ENCODE measurements at places on chromosomes 4 and X.
A peak's percentile ranks its signal among the peaks of the same experiment; 100 is the strongest.

- no peak for DNase-seq
Observed at GRCh38 chr4:158590306-158590705, 68.6 kb downstream of the RXFP1 start.

DNA sequence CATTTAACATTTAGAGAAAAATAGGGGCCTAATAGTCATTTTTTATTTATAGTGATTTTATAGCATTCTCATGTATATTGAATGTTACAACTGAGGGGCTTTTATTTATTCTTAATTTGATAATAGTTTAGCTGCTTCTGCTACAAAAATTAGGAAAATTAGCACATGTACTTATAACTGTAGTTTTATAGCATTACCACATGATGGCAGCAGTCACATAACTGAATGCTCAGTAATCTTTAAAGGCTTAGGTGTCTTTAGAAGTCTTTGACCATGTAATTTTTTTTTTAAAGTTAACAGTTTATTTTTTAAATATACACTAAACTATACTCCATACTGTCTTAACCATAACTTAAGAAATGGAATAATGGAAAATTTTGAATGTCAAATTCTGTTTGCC lies 136.6 kb downstream of the STAG2 start:
- DNase-seq: peak; percentile 44

DNA sequence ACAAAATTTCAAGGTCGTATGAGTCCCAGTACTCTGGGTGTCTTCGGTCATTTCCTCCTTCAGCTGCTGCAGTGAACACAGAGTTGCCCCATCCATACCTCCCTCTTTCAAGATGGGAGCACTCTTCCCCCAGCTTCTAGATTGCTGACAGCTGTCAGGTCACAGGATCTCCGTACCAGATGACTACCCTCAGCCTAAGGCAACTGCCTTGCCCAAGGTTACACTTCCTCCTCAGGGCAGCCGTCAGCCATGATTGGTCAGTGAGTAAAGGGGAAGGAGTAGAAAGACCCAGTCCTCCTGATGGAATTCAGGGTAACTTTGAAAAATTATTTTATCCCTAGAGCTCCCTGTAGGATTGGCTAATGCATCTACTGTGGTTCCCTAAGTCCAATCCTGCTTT lies 81.6 kb downstream of the NAF1 start:
- DNase-seq: no peak

DNA sequence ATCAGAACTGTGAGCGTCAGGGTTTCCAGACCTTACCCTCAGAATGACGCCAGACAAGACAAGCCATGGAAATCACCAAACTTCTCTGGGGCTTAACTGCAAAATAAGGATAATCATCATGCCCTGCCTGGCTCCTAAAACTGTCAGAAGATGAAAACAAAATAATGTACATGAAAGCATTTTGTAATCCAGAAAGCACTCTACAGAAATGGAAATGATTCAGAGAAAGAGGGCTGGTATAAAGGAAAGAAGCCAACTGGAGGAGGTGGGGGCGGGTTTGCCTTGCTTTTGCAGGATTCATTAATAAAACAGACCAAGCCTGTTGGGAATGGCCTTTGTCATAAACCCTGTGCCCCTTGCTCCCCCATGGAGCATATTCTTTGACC lies 47.3 kb downstream of the SEPSECS start:
- DNase-seq: no peak

DNA sequence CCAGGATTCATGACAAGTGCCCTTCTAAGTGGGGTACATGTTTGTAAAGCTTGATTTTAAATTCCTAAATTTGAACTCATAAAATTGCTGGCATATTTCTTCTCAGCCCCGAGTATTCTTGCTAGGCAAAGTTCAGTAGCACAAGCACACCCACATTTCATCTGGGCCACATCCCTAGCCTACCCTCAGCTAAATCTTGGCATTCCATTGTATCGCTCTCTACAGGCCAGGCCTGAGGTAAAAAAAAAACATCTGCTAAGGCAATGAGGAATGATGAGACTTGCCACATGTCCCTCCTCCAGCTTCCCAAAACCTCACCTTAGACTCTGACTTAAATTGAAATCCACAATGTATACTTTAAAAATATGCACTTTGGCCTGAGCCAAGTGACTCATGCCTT lies 51.4 kb upstream of the VCX3B start:
- DNase-seq: no peak

- no peak for DNase-seq
Observed at GRCh38 chr4:138522366-138522765, 280.2 kb upstream of the SLC7A11 start.

- DNase-seq: no peak
Observed at GRCh38 chr4:112865443-112865842, 184.0 kb upstream of the ANK2 start.

GRCh38 chr4:70062000-70062399 lies 11.8 kb downstream of the HTN1 start:
- no peak for DNase-seq

DNA sequence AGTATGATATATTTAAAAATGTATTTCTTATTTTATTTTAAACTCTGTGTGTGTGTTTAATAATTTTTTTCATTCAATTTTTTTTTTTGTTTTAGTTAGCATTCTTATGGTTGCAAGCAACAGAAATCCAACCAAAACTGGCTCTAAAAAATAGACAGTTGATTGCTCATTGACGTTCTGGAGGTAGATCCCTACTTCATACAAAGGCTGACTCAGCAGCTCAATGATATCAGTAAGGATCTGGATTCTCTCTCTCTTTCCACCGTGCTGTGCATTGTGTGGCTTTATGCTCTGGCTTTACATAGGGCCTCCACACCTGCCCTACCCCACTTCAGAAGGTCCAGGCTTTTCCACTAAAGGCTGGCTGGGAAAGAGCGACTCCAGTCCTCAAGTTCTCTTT lies 117.8 kb downstream of the UCHL1 start:
- no peak for DNase-seq

DNA sequence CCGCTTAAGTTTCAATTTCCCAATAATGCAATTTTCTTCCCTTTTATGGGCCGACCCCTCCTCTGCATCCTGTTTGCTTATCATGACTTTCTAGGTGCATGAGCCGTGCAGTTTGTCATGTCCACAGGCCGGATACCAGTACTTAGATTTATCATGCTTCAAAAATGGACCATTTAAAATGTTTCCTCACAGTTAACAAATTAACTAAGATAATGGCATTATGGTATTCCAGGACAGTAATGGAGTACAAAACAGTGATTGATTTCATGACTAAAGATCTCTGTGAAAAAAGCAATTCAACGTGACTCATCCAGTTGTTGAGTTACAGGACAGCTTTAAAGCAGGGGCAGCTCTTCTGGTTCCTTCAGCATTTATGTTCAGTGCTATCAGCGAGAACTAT lies 23.0 kb downstream of the SNX25 start:
- DNase-seq: no peak

- no peak for DNase-seq
Observed at GRCh38 chr4:111494471-111494870, 650.8 kb upstream of the FAM241A start.

- DNase-seq: no peak
Observed at GRCh38 chr4:1203026-1203616, 30.7 kb upstream of the SPON2 start.

GRCh38 chrX:123422875-123423274 lies 238.8 kb downstream of the GRIA3 start:
- DNase-seq: no peak

GRCh38 chr4:150237110-150237872 lies 159.0 kb downstream of the DCLK2 start:
- no peak for DNase-seq

- no peak for DNase-seq
Observed at GRCh38 chr4:76022031-76022430, 1.3 kb downstream of the CXCL10 start.

GRCh38 chr4:110630688-110631402 lies 8.0 kb upstream of the PITX2 start:
- DNase-seq: no peak

DNA sequence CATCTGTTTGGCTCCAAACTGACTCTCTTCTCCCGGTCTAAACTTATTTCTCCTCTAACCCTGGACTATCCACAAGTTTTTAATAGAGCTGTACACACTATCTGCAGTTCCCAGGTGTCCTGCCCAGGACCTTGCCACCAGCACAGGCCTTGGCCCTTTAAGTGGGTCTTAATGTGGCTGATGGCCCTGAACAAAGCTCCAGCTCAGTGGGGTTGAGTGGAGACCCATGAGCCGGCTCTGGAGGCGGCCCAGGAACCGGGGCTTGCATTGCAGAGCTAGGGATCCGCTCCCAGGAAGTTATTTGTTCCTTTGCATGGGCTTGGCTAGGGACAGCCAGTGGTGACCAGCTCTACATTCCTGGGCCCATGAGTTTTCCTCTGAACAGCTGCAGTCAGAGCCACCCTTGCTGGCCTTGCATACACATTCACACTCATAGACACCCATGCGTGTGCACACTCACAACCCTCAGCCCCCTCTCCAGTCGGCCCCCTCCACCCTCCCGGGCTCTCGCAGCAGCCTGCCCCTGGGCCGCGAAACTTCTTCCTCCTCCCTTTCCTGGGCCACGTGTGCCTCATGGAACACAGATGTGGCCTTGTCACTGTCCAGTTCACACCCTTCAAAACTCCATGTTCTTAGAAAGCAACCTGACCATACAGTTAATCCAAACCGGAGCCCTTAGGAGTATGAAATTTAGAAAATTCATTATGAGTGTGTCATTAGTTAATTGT lies 58.2 kb downstream of the GPR143 start:
- no peak for DNase-seq

DNA sequence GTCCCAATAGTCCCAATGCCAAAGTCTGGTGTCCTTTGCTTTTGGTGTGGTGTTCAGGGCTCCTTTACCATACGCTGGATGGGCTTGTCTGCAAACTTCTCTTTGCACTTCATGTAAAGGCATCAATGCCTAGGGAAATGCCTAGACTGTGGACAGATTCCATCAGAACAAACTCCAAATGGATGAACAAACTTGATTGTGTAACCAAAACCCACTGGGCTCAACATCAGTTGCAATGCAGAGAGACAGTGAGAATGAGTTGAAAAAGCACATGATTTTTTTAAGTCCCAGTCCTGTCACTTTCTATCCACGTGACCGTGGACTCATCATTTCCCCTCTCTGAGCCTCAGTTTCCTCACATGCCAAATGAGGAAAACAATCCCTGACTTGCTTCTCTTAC lies 4.9 kb downstream of the ATP1B4 start:
- no peak for DNase-seq

- DNase-seq: no peak
Observed at GRCh38 chr4:139312552-139313332, 10.5 kb upstream of the NDUFC1 start.

DNA sequence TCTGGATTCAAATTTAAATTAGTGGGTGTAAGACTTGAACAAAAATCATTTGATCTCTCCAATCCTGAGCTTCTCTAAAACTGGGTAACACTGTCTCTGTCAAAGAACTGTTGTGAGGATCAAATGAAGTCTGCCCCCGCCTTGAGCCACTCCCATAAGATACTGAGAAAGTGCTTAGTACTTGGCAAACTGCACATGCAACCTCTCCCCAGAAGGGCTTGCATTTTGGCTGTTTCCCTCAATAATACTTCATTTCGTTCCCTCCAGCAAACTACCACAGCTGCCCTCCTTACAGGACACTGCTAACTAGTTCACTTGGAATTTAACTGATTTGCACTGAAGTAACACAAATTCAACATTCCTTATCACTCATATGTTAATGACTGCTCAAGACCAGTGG lies 79.8 kb downstream of the APBB2 start:
- DNase-seq: no peak

DNA sequence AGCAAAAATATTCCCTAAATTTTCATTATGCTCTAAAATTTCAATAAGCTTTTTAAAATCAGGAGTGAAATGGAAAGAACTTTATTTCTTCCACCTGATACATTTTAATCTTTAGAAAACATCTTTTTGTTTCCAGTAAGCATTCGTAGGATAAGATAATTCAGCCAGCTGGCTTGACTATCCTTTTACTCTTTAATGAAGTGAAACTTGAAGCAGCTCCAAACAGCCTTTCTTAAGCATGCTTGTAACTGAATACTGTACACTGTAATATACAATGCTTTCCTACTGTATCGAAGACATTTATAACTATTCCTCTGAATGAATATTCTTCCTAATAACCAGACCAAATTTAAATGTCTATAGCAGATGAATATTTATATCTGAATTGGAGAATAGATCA lies 98.8 kb downstream of the KLHL4 start:
- no peak for DNase-seq

GRCh38 chr4:128225148-128225547 lies 62.5 kb downstream of the PGRMC2 start:
- DNase-seq: no peak

DNA sequence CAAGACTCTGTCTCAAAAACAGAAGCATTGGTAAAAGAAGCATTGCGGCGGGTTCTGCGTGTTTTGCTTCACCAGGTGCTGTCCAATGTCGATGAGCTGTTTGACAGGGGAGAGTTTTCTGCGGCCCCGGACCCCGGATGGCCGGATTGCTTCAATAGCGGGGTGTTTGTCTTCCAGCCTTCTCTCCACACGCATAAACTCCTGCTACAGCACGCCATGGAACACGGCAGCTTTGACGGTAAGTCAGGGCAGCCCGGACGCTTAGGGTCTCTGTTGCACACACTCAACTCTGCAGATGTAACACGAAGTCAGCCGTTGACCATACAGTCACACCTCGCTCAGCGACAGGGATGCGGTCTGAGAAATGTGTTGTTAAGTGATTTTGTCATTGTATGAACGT lies 26.2 kb downstream of the GYG2 start:
- no peak for DNase-seq

DNA sequence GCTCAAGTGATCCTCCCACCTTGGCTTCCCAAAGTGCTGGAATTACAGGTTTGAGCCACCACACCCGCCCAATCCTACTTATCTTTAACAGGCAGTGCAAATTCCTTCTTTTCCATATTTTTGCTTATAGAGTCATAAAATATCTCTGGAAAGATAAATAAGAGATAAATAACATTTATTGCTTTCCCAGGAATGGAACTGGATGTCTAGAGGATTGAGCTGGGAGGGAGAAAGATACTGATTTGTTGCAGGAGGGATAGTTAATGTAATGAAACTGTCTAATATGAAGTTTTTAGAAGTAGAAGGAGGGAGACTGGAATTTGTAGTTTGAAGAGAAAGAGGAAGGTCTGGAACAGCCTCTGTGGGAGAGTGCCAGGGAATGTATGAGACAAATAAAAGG lies 20.2 kb downstream of the ITGB1BP2 start:
- no peak for DNase-seq

DNA sequence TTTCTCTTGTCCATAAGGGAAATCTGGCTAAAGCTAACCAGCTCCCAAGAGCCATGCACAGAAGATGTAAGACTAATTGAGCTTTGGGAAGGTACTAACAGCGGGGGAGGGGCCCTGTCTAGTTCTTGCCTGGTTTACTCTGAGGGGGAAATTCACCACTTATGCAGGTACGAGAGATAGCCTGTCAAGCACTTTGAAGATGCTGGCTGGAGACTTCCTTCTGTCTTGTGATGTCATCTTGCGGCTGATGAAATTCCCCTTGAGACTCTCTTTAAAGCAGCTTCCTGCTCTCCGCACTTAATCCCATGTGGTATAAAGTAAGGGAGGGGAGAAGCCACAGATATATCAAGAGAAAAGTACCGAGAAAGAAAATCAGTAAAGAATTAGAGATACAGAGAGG lies 345.3 kb downstream of the MAPK10 start:
- no peak for DNase-seq

Measured in hematopoietic multipotent progenitor cell treated with erythropoietin and hydrocortisone succinate and interleukin-3 and kit ligand, for 17 days (in vitro differentiated cells).